ENCODE measurements at places on chromosomes 7 and 10. TPM values are rescaled to one million over a fixed set of nuclear protein-coding genes. Genes with fewer than 3 reads are reported as not detected.

The POLL gene
- total RNA-seq, result 34.5 TPM

The OR6B1 gene
- not detected for total RNA-seq

The FOXI2 gene
- total RNA-seq, result not detected

The STEAP1B gene
- total RNA-seq, result not detected

The PNLIPRP2 gene
- total RNA-seq, result not detected
